ENCODE measurements at places on chromosomes 1 and 21.
A peak's percentile ranks its signal among the peaks of the same experiment; 100 is the strongest.

GRCh38 chr21:20040768-20041167, 957.4 kb upstream of the NCAM2 start:
- peak; percentile 45 for DNase-seq

- no peak for DNase-seq
Measured at GRCh38 chr1:34681480-34682451, 73.1 kb upstream of the GJB5 start.

DNA sequence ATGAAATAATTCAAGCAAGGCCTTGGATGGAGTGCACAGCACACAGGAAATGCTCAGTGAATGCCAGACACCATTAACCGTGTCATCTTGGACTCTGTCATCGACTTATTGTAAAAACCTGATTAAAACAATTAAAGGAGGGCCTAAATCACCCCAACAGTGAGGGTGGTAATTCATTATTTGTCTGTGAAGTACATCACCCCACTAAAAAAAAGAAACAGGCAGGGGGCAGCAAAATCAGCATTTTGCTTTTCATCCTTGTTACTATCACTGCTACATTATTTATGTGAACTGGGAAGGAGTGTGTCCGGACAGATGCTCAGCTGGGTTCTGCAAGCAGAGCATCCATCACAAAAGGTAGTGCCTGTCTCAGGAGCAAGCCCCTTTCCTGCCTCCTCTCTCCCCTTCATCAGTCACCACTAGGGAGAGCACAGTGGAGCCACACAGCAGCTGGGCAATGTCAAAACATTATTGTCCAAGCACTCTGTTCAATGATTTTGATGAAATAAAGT, 98.5 kb downstream of the RERE start:
- no peak for DNase-seq

GRCh38 chr1:182809414-182809957, 19.9 kb downstream of the NPL start:
- DNase-seq: no peak

- no peak for DNase-seq
Measured at GRCh38 chr1:13725714-13726175, 25.8 kb downstream of the PRDM2 start.

DNA sequence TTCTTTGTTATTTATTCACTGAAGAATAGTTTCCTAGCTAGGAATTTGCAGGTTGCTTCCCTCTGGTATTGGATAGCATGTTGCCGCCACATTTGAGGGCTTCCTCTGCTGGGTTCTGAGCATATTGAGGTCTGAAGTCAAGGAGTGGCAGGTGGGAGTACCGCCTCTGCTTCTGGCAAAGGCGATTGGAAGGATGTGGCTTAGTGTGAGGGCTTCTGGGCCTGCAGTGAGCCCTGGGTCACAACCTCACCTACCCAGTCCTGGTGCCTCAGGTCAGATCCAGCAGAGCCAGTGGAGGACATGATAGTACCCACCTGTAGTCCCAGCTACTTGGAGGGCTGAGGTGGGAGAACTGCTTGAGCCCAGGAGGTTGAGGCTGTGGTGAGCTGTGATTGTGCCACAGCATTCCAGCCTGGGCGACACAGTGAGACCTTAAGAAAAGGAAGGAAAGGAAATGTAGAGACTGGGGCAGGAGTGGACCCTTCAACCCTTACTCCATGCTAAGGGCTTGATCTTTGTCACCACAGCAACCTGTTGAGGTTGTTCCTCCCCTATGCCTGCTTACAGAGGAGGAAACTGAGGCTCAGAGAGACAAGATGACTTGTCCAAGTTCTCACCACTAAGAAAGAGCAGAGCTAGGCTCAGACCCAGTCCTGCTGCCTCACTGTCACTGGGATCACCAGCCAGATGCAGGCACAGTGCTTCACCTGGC, 22.8 kb downstream of the A3GALT2 start:
- no peak for DNase-seq

DNA sequence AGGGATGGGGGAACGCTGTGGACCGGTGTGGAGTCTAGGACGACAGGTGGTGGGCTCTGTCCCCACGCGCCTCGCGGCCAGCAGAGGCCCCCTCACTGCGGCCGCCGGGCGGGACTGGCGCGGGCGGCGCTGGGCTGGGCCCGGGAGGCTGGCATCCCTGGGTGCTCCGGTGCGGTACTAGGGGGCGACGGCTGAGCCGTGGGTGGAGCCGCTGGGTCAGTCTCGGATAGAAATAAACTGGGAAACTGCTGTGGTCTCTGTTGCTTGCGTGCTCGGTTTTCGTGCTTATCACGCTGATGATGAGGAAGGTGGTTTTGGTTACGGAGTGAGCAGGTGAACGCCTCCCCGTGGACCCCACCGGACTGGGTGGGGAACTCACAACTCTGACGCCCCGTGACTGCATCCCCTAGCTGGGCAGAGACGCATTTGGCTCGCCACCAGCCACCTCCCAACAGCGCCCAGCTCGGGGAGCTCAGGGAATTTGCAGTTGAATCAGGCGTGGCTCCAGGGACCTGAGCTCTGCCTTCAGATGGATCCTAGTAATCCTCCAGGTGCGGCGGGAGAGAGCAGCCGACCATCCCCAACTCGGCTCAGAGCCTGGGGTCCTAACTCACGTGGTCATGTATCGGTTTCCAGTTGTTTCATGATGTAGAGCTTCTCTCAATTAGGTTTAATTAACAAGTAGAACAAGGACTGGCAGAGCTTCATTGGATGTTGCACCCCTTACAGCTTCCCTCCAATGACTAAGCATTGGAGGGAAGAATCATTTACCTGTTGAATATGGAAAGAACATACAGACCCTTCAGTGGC, 32.1 kb downstream of the HSD17B7 start:
- no peak for DNase-seq

GRCh38 chr1:87594736-87595383, 266.2 kb downstream of the LMO4 start:
- no peak for DNase-seq

- no peak for DNase-seq
Measured at GRCh38 chr1:53590531-53591515, 131.6 kb downstream of the DMRTB1 start.

- no peak for DNase-seq
Measured at GRCh38 chr1:88888750-88889149, 2.6 kb downstream of the GTF2B start.

DNA sequence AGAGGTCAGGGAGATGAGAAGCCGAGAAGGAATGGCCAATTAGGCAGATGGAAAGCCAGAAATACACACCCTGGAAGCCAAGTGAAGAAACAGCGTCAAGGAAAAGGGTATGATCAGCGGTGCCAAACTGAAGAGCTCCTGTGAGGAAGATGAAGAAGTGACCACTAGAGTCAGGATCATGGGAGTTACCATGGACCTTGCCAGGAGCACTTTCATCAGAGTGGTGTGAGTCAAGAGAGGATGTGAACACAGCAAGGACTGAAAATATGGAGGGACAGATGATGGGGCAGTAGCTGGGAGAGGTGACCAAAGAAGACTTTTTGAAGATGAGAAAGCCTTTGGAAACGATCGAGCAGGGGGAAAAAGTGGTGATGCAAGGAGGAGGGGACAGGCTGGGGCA, 50.4 kb downstream of the CD34 start:
- DNase-seq: no peak

GRCh38 chr1:232648316-232648715, 18.4 kb upstream of the SIPA1L2 start:
- no peak for DNase-seq

DNA sequence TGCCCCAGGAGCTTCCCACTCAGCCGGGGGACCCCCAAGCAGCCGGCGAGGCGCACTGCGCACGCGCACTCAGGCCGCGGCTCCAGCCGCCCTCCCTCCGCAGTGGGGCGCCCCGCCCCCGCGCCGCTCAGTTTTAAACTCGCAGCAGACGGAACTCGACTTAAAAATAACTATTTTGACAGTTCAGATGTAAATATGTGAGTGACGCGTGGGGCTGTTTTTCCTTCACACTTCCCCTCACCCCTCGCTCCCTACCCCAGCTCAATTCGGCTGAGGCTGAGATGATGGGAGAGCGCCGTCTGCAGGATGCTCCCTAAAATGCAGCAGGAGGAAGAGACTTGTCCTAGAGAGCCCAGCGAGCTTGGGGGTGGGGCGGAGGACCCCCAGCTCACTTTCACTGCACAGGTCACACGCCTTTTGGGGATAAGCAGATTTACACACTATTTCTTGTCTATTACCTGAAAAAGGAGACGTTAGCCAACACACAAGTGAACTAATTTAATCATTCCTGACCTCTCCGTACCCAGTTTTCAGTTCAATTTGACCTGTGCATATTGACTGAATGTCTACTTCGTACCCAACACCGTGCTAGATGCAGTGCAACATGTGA, 8.9 kb upstream of the LEMD1 start:
- peak; percentile 71 for DNase-seq

GRCh38 chr1:23814016-23814415, 11.2 kb downstream of the HMGCL start:
- DNase-seq: no peak

DNA sequence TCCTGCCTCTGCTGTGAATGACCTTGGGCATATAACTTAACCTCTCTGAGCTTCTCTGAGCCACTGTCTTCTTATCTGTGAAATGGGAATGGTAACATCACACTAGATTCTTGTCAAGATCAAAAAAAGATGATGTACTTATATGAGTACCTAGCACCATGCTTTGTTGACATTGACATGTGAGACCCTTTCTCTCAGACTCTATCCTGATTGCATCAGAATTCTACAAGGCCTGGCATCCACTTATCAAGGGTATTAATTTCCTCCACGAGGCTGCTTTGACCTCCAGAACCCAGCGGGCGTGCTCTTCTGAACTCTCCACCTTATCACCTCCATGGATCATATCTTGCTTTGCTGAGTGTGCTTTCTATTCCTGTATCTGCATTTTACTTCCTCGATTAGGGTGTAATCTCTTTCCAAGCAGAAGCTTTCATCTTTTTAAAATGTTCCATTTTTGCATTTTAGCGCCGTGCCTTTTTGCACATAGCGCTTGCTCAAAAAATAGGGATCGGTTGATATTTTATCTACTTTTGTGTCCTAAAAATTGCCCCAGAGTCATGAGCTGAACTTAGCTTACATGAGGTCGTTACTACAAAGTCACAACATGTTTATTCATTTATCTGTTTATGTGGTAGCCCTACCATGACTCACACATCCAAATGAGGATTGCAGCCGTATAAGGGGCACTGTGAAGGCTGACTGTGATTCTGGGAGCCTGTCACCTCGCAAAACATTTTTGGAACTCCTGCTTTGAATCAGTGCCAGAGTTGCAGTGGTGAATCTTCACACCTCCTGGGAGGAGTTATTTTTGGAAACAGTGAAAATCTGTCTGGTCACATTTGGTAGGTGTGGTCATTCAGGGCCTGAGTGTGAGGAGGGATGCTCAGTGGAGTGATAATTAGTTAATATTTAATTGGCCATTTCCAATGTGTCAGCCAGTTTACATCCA, 63.2 kb downstream of the IER5 start:
- DNase-seq: no peak

- no peak for DNase-seq
Measured at GRCh38 chr1:24036088-24036487, 56.0 kb upstream of the SRSF10 start.

DNA sequence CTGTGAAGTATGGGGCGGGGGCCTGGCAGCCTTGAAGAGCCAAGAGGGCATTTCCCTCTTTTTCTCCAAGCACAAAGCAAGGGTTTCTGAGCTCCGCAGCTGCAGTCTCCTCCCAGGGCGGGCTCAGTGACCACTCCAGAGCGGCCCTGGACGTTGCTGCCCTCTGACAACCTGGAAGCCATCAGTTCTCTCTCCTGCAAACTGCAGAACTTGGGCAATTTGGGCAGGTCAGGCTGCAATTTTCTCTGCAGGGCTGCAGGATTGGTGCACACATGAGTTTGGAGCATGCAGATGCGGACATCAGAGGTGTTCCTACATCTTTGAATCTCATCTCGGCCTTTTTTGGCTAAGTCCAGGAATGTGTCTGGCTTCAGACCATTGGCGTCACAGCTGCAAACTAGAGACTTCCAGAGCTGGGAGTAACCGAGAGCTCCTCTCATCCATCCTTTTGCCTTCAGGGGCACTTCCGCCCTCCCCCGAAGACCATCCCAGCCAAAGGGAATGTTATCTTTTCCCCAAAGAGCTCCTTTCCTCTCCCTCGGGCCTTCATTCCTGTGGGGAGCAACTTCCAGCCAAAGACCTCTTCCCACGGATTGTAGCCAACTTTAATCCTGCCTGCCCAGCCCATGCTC, 139.6 kb upstream of the WNT4 start:
- DNase-seq: no peak

DNA sequence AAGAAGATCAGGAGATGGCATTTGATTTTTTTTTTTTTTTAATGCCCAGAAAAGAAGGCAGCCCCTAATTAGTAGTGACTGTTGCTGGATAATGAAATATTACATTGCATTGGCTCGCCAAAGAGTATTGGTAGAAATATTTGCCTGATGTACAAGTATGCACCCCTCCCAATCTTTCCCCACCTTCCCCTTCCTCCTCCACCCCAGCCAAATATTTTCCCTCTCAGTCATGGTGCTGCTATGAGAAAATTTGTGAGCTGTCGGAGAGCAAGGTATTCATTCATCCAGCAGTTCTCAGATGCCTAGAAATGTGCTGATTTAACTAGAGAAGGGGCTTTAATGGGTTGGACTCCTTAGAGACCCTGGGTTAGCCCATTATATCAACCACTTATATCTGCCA, 50.5 kb upstream of the IKBKE start:
- no peak for DNase-seq

- DNase-seq: no peak
Measured at GRCh38 chr1:65114322-65114721, 33.7 kb upstream of the AK4 start.

DNA sequence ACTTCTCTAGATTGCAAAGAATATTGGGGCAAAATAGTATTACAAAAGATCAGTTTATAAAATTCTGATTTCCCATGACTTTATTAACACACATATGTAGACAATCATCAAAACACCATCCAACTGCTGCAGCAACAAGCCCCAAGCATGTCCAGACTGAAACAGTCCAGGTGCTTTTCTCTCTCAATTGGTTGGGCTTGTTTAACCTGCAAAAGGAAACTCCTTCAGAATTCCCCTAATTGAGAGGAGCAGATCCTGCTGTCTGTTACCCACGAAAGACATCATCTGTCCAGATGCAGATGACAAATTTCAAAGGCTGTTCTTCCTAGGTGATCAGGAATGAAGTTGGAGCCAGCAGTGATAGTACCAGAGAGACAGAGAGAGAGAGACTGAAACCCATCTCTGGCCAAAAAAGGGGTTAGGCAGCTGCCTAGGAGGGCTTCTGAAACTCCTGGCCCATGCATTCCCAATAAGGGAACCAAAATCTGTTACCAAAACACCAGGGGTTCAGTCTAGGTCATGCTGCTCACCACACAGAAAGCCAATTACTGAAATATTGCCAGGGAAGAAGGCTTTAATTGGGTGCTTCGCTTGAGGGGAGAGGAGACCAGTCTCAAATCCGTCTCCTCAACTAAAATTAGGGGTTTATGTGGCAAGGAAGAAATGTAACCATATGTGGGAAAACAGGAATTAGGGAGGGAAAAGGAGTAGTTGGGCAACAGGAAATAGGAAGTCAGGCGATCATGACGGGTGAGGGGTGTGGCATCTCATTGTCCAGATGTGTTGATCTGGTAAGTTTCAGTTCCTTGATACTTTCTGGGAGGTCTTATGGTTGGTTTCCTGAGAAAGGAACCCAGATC, 34.7 kb upstream of the RGL1 start:
- DNase-seq: no peak

- DNase-seq: no peak
Measured at GRCh38 chr1:207001492-207002245, 30.9 kb downstream of the C1orf116 start.

Data from hematopoietic multipotent progenitor cell (in vitro differentiated cells).